CD4-positive, alpha-beta T cell treated with Interleukin-15 for 4 hours (primary cell): ENCODE measurements at places on chromosomes 1 and 21.
A peak's percentile ranks its signal among the peaks of the same experiment; 100 is the strongest.

DNA sequence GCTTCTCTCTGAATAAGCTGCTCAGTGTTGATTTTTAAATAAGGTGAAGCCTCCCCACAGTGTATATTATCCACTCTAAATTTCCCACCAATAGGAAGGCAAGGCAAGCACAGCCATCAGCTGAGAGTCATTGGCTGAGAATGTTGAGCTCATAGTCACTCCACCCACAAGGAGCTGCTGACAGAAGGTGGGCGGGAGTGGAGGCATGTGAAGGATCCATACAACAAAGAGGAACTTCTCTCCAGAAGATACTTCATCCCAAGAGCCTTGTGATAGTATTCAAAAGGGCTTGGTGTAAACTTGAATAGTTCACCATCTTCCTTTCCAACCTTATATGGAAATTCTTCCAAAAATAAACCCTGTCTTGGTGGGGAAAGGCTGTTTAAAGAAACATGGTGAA, 42.8 kb downstream of the SAMD13 start:
- no peak for DNase-seq

GRCh38 chr1:79777481-79778219, 771.1 kb upstream of the ADGRL4 start:
- no peak for DNase-seq

GRCh38 chr1:207565546-207566468, 69.8 kb downstream of the CR1 start:
- DNase-seq: no peak

DNA sequence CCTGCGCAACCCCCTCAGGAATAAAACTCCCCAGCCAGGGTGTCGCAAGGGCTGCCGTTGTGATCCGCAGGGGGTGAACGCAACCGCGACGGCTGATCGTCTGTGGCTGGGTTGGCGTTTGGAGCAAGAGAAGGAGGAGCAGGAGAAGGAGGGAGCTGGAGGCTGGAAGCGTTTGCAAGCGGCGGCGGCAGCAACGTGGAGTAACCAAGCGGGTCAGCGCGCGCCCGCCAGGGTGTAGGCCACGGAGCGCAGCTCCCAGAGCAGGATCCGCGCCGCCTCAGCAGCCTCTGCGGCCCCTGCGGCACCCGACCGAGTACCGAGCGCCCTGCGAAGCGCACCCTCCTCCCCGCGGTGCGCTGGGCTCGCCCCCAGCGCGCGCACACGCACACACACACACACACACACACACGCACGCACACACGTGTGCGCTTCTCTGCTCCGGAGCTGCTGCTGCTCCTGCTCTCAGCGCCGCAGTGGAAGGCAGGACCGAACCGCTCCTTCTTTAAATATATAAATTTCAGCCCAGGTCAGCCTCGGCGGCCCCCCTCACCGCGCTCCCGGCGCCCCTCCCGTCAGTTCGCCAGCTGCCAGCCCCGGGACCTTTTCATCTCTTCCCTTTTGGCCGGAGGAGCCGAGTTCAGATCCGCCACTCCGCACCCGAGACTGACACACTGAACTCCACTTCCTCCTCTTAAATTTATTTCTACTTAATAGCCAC, 696 bp downstream of the TGFB2 start:
- DNase-seq: peak; percentile 9

DNA sequence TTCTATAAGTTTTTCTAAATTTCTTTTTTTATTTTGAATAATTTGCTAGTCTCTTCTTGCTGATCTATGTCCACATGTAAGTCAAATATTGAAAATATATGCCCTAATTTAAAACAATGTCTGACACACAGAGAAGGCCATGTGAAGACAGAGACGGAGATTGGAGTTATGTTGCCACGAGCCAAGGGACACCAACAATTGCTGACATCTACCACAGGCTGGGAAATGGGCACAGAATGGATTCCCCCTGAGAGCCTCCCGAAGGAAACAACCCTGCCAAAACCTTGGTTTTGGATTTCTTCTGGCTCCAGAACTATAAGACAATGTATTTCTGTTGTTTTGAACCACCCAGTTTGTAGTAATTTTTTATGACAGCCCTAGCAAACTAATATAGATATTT, 485.0 kb upstream of the ZRANB2 start:
- no peak for DNase-seq

DNA sequence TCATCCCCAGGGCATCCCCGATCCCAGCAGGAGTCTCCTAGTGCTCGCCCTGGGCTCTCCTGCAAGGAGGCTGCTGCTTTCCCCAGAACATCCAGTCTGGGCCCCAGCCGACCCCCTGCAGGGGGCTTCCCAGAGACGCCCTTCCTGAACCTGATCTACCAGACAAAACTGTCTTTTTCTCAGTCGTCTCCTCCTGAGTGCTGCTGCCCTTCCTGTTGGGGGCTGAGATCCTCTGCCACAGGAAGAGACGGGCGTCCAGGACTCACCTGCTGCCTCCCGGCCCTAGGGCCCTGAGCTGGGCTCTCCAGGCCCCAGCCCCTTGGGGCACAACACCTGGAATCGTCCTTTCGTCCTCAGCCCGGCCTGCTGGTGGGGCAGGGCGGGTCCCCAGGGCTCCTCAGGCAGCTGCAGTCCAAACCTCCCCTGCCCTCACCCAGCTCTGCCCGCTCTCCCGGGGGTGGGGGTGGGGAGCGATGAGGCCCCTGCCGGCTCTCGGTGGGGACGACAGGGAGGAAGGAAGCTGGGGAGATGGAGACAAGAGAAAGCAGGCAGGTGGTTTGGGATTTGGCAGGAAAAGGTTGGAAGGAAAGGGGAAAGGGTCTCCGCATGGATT, 36.9 kb downstream of the TP73 start:
- DNase-seq: no peak

DNA sequence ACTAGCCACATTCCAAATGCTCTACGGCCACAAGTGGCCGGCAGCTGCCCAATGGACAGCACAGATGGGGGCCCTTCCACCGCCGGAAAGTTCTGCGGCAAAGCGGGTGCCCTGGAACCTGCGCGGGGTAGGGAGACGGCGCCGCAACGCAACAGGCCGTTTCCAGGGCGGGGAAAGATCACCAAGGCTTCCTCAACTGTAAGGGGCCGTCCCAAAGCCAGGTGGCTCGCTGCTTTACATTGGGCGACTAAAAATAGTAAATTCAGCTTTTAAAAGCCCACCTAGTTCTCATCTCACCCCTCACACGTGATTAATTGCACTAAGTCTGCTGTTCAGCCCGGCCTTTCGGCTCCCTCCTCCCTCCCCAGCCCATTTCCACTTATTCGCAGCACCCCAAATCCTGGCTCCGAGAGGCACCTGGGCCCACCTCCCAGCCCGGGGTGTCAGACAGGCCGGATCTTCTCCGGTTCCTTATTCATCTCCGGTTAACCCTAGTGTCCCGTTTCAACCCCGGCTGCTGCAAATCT, 643 bp downstream of the CFAP298 start:
- DNase-seq: peak; percentile 24

DNA sequence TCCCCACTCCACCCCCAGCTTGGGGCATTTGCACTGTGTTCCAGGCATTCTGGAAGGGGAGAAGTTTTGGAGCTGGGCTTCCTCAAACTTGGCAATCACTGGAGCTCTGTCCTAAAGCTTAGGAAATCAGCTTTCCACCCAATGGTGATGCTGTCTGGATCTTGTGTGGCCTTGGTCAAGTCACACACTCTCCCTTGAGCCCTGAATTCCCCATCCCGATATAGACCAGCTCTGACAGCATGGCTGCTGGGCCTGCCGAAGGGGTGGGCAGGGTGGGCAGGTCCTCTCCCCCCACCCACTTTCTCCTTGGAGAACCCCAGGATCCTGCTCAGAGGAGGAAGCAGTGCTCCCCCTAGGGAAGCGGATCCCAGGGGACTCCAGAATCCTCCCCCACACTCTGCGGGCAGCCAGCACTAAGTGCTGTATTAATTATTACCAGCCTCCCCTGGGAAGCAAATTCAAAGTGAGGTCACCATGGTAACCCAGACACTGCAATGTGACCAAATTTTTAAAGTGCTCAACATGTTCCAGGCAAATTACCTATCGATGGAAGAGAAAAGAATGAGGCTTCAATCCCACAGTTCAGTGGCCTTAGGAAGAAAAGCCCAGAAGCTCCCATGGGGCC, 21.3 kb upstream of the LDLRAP1 start:
- no peak for DNase-seq

DNA sequence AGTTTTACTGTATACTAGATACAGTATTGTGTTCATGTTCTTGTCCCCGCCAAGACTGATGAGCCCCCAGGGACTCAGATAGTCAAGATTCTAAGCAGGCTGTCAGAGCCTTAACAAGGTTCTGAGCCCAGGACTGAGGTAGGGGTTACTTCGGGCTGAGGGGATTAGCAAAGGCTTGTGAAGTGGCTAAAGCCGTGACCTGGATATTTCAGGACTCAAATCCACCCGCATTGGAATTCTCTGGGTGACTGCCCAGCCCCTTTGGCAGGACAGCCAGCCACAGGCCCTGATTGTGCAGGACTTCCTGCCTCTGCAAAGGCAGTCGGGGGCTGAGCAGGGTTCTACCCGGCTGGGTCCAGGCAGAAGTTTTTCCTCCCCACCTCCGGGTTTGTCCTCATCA, at the start of gene PLA2G5:
Gene PLA2G5, plus strand, starts transcription at position 321 of the 400 bp plus-strand sequence. CDS start 14,637 bp downstream, outside the sequence.
- no peak for DNase-seq

GRCh38 chr1:158840236-158840635, 9.1 kb downstream of the MNDA start:
- DNase-seq: no peak

GRCh38 chr1:107230121-107230520, 89.3 kb downstream of the NTNG1 start:
- DNase-seq: no peak

DNA sequence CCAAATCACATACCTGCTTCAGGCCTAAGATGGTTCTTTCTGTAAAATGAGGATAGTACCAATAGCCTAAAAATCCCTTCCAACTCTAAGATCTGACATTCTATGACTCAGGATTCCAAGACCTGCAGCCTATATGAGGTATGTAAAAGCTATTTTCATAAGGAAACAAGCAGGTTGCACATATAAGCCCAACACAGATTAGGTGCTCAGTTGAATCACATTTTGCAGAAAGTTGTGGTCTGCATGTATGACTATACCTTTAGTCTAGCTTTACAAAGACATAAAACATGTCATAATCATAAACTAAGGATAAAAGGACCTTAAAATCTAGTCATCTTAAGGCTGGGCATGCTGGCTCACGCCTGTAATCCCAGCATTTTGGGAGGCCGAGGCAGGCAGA, 7.3 kb downstream of the KTI12 start:
- DNase-seq: no peak

GRCh38 chr1:208924928-208925327, 658.6 kb upstream of the CAMK1G start:
- DNase-seq: no peak

DNA sequence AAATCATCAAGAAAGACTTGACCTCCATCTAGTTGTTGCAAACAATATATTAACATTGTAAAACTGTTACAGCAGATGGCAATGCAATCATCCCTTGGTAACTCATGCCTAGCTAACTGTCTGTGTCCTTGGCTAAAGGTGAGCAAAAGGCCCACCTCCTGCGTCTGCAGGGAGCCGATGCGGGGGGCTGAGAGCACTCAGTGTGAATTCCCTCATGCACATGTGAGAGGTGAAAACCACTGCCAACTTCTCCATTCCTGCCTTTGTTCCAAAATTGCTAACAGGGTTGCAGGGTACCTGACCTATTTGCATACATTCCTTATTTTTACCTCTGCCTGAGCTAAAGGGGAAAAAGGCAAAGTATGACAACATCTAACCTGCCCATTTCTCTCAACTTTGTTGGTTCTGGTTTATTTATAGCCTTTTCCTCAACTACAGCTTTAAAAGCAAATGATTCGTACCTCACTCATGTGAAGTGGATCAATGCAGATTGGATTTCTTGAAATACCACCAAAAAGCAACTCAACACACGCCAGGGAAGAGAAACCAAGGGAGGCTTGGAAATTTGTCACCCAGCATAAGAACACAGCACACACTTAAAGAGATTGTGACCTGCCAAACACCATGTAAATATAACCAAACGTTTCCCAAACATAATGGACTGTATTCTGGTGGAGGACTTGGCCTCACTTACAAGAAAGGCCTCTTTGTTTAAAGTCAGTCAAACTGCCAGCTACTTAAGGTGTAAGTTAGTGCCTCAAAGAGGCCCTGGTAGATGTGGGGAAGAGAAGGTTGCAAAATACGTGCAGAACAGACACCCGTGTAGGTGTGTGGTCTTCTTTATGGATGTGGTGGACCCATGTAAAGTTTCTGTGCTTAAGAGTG, 651.0 kb downstream of the SMYD3 start:
- DNase-seq: no peak

GRCh38 chr1:236853921-236854604, 59.0 kb downstream of the MTR start:
- no peak for DNase-seq
